ENCODE measurements at places on chromosomes 7 and 10. TPM values are rescaled to one million over a fixed set of nuclear protein-coding genes. Genes with fewer than 3 reads are reported as not detected.

The IL6 gene
- 11.5 TPM for total RNA-seq

The EGFR gene
- total RNA-seq: 7.3 TPM

The CYP26C1 gene
- total RNA-seq: 0.08 TPM

The PLEKHA8 gene
- 3.9 TPM for total RNA-seq

The COBL gene
- total RNA-seq: 91.4 TPM

The TMEM196 gene
- total RNA-seq: not detected

The NEUROD6 gene
- not detected for total RNA-seq

The TMEM178B gene
- 27.6 TPM for total RNA-seq

The AGAP9 gene
- 1.7 TPM for total RNA-seq

The SYT15B gene
- total RNA-seq: 1.6 TPM

The PDZD7 gene
- 0.18 TPM for total RNA-seq

The MGAM2 gene
- total RNA-seq: not detected

The GPER1 gene
- 1.8 TPM for total RNA-seq

The SLC26A3 gene
- not detected for total RNA-seq

The TUBB8 gene
- total RNA-seq: not detected

The PPP1R9A gene
- 26.7 TPM for total RNA-seq

The SEMA3A gene
- 3.3 TPM for total RNA-seq

The TNRC18 gene
- 26.4 TPM for total RNA-seq

The SLC26A5 gene
- total RNA-seq: not detected

The GBX1 gene
- total RNA-seq: 1.0 TPM

The ADCK2 gene
- total RNA-seq: 9.9 TPM

The ANLN gene
- 1.8 TPM for total RNA-seq

The UBE2D1 gene
- total RNA-seq: 42.6 TPM

The CCDC7 gene
- 18.1 TPM for total RNA-seq

The WASHC2C gene
- total RNA-seq: 27.3 TPM

The ADRB1 gene
- total RNA-seq: 45.2 TPM

The TAC1 gene
- not detected for total RNA-seq

The CHCHD2 gene
- total RNA-seq: 457 TPM

The MEOX2 gene
- 5.2 TPM for total RNA-seq

The ZNF398 gene
- total RNA-seq: 9.2 TPM

The HMX3 gene
- total RNA-seq: not detected

The ASAH2 gene
- 1.5 TPM for total RNA-seq

The TSPAN33 gene
- 8.0 TPM for total RNA-seq

The ARHGEF35 gene
- 2.2 TPM for total RNA-seq

The UNCX gene
- not detected for total RNA-seq

The CALHM2 gene
- total RNA-seq: 5.2 TPM

The UCN3 gene
- not detected for total RNA-seq

The CNPY1 gene
- not detected for total RNA-seq

The ZEB1 gene
- 96.6 TPM for total RNA-seq

The TMEM270 gene
- total RNA-seq: not detected

The CCDC186 gene
- 17.2 TPM for total RNA-seq

The CTAGE4 gene
- total RNA-seq: 0.80 TPM

The ZNF438 gene
- total RNA-seq: 9.6 TPM

The PLEKHS1 gene
- total RNA-seq: not detected

The DYDC2 gene
- not detected for total RNA-seq

The TMEM140 gene
- 15.7 TPM for total RNA-seq

The NRAP gene
- total RNA-seq: 1,611 TPM

The SPDYE2 gene
- not detected for total RNA-seq

The TMEM26 gene
- total RNA-seq: 0.11 TPM

The STK17A gene
- 37.4 TPM for total RNA-seq

The MSS51 gene
- total RNA-seq: 11.5 TPM

The CCDC3 gene
- total RNA-seq: 2.6 TPM

The KDM7A gene
- total RNA-seq: 13.2 TPM
